Activated naive CD8-positive, alpha-beta T cell treated with anti-CD3 and anti-CD28 coated beads, Interleukin-2, amount 50 U/mL, for 24 hours (primary cell): ENCODE measurements at places on chromosomes 12 and 14.

- DNase-seq: no peak
Observed at GRCh38 chr12:131383291-131383690, 327.6 kb upstream of the SFSWAP start.

DNA sequence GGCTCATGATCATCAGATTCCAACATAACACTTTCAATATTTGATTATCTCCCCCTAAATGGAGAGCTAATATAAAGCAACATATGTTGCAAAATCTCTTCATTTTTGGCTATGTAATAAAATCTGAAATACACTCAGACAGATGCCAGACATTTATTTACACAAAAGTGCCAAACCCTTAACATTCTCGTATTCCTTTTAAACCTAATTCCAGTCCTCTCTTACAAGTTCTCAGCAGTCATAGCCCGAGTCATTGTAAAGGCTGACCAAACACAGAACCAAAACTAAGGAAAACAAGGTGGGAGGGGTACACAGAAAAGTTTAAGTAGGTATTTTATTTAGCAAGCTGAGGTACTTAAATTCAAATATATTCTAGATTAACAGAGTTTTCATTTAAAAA is 81.4 kb downstream of the LRP6 start:
- no peak for DNase-seq

DNA sequence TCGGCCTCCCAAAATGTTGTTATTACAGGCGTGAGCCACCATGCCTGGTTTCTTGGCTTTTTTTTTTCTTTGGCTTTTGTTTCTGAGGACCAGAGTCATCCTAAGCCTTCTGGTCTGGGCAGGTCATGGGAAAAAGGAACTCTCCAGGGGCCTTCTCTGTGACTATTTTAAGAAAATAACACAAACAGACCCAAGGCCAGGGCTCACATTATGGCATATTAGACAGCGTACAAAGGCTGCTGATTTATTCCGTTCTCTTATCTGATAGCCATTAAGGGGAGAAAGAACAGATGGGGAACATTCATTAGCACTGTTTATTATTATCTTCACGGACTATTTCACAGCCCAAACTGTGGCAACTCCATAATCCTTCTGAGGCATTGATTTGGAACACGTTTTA is 28.8 kb upstream of the MANSC4 start:
- DNase-seq: no peak

DNA sequence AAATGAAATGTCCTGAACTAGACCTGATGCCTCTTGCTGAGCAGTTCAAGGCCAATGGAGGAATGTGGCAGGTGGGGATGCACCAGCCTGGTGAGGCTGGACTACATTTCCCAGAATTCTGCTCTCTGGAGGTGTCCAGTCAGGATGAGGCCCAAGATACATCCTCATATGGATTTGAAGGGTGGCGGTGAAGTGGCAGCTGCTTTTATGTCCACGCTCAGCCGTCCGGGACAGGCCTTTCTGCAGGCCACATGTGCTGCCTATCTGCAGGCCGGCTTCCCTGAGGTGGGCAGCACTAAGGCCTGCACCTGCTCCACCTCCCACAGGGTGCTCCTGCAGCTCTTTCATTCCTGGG is 230.2 kb downstream of the BCL11B start:
- DNase-seq: no peak

DNA sequence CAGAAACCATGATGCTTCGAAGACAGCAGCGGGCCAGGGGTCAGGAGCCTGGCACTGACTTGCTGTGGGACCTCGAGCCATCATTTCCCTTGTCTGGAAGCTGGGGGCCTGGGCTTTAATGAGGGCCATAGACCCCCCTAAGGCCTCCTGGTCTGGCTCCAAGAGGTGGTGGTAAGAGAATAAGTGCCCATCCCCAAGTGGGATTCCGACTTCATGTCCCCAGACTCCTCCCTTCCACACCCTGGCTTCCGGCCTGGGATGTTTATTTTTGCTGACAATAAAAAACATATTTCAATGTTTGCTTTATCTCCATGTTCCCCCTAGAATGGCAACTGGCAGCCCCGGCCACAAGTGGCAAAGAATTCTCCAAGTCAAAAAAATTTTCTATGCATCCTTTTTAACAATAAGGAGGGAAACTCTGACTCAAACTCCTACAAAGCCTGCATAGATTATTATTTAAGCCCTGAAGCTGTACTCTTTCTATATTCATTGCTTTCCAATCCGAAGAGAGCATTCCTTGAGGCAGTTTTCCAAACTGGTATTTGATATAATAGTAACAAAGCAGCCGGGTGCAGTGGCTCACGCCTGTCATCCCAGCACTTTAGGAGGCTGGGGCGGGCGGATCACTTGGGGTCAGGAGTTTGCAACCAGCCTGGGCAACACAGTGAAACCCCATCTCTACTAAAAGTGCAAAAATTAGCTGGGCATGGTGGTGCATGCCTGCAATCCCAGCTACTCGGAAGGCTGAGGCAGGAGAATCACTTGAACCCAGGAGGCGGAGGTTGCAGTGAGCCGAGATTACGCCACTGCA is 84.0 kb downstream of the ITPK1 start:
- no peak for DNase-seq

- no peak for DNase-seq
Observed at GRCh38 chr12:103880299-103881142, 39.5 kb upstream of the NT5DC3 start.

DNA sequence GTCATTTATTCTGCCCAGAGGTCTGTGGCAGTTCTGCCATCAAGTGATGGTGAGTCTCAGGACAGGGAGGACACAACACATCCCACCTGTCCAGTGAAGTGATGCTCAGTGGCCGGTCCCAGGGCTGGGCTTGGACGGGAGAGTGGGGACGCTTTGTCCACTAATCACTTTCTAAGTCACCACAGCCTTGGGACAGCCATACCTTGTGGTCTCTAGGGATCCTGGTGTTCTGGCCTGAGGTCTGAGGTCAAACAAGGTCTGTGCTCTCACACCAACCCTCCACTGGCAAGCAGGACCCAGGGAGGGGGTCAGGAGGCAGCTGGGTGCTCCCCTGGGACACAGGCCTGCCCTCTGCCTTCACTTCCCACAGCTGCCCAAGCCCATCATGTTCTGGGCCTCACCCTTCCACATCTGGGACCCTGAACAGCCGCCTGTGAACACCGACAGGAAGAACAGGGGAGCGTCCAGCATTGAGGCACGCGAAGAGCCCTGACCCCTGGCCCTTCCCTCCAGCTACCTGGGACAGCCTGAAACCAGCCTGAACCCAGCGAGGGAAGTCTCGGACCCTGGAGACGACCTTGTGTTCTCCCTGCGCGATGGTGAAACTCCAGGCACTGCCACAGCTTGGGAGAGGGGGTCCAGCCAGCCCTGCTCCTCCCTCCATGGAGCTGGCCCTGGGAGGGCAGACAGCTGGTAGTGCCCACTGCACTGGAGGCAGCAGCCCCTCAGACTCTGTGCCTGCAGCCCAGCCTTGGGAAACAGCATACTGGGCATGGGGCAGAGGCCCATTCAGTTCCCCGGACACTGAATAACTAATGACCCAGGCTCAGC is 19.7 kb upstream of the GPR132 start:
- no peak for DNase-seq

GRCh38 chr14:61547186-61548069 is 147.9 kb upstream of the HIF1A start:
- DNase-seq: no peak

DNA sequence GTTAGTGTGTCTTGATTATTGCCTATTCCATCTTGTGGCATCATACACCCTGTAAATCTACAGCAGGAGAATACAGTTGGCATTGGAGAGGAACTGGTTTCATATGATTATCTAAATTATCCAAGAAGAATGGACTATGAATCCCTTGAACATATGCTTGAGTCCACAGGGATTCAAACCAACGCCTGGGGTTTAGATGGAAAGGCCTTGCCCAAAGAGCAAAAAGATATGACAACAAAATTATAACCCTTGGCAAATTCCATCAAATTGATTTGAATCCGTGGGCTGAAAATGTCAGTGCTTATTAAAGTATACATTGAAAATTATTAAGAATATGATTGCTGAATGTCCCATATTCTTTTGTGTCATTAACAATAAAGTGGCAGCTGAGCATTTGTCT is 108.2 kb downstream of the PDE3A start:
- DNase-seq: no peak
